HS-5 (cell line): ENCODE measurements at places on chromosomes 13 and 19.

DNA sequence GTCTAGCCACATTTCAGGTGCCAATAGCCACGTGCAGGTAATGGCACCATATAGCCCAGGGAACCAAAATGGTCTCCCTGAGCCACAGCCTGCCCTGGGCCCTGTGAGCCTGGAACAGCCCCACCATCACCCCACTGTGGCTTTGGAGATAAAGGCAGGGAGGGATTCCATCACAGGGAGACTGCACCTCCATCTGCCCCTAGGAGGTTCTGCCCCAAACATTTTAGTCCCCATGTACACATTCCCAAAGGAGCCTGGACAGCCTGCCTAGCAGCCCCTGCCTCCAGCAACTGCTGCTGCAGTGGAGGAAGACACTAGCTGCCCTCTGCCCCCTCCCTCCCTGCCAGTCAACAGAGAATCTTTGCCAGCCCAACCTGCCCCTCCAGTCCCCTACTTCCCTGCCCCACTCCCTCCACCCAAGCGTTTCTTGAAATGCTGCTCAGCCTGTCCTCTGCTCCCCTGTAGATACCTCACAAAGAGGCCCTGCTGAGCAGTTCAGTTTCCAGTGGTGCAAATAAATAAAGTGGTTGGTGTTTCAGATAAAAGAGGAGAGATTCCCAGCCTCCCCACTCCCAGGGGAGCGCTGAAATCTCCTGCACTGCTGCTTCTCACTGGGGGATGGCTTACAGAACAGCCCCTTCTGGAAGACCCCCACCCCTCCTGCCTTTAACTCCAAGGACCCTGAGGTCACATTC is 921.8 kb downstream of the UQCRFS1 start:
- DNase-seq: no peak

DNA sequence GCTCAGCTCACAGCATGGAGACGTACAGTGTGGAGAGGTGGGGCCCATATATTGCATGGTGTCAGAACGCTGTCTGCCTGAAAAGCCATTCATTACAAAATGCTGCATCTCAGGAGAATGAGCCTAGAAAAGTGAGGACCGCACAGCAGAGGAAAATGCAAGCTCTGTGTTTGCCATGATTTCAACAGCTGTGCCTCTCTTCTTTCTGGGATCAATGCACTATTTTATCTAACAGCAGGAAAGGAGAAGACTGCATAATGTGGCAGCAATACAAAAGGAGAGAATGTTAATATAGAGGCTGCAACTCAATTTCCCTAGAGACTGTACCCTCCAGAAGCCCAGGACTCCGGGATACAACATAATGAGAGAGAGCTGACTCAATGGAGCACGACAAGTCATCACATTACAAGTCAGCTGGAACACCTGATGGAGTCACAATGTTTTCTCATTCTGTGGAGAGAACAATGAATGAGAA is 368.0 kb downstream of the FGF14 start:
- no peak for DNase-seq

- no peak for DNase-seq
Observed at GRCh38 chr19:16473875-16474392, 2.2 kb upstream of the EPS15L1 start.

GRCh38 chr13:111844682-111845081 is 222.3 kb upstream of the SOX1 start:
- no peak for DNase-seq

- DNase-seq: no peak
Observed at GRCh38 chr13:23715762-23716235, 145.6 kb downstream of the TNFRSF19 start.

DNA sequence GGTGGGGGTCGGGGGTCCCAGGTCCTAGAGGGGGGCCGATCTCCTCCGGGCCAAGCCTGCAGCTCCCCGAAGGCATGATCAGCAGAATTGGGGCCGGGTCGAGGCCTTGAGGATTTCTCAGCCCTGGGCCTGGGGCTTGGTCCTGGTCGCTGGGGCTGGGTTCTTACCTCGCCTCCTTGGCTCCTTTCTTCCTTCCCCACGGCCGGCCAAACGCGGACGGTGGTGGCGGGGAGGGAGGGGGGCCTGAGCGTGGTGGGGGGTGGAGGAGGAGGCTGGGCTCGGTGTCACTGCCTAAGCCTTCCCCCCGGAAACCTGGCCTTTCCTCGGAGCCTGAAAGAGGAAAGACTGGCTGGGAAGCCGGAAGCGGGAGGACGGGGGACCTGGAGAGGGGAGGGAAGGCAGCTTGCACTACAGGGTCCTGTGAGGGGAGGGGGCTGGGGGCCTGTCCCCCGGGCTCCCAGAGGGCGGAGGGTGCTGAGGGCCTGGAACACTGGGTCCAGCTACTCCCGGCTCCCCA is at the start of gene ZNF579:
ZNF579 (minus strand) TSS at position 221 of the 517 bp plus-strand sequence. CDS start 1,209 bp downstream, outside the sequence.
- DNase-seq: peak; percentile 51
